AG09319 (cell line): ENCODE measurements at places on chromosomes 1 and 21.

DNA sequence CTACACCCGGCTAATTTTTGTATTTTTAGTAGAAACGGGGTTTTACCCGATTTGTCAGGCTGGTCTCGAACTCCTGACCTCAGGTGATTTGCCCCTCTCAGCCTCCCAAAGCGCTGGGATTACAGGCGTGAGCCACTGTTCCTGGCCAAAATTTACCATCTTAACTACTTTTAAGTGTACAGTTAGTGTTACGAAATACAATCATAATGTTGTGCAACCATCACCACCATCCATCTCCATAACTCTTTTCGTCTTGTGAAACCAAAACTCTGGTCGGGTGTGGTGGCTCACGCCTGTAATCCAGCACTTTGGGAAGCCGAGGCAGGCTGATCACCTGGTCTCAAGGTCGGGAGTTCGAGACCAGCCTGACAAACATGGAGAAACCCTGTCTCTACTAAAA lies 14.1 kb upstream of the ZBTB40 start:
- no peak for DNase-seq

GRCh38 chr21:22120616-22121266 lies 1122.5 kb downstream of the NCAM2 start:
- no peak for DNase-seq

DNA sequence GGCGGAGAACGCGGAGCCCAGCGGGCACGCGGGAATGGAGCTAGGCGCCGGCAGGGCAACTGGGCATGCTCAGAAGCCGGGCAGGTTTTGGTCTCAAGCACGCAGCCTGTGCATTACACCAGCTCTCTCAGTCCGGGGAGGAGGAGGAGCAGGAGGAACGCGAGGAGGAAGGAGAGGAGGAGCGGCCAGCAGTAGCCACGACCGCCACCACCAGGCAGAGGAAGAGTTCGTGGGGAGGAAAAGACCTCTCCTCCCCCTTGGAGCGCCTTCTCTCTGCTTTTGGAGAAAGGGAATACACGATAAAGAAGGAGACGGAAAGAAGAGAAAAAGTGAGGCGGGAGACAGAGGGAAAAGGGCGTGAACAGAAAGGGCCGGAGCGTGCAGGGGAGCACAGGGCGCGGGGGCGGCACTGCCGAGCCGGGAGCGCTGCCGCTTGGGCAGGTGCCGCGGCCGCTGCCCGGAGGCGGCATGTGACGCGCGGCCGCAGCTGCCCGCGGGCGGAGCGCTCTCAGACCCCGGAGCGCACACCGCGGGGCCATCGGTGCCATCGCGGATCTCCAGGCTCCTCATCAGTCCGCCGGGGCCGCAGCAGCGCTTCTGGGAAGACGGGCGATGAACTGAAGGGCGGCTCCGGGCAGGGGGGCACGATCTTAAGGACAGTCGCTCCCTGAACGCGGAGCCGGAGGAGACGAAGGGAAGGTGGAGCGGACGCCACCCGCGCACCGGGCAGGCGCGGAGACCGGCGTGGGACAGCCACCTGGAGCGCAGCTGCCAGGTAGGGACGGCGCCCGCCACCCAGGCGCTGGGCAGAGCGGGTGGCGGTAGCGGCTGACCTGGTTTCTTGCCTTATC lies at the start of gene CHRM3:
CHRM3 (plus strand) TSS at position 116 of the 851 bp plus-strand sequence. CDS start 520,884 bp downstream, outside the sequence.
- DNase-seq, result no peak

DNA sequence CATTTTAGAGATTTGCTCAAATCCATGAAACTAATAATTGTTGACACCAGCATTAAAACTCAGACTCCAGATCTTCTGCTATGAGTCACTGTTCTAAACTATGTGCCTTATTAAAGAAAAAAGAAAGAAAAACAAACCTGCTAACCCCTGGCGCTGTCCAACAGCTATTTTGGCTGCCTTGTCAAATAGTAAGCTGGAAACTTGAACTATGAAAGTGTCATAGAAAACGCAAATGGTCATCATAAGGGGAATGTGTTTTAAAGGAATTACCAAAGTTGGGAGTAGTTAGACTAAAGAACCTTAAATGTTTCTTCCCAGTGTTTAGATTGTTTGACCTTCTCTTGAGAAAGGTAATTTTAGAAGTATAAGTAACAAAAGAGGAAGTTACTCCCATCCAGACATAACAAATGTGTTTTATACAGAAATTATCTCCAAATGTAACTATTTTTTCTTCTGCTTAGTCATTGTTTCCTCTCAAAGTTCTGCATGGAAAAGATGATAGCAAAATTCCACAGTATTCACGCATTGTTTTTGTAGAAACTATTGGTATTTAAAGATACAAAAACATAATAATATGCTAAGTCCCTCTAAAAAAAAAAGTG lies 272.4 kb downstream of the TPR start:
- peak; percentile 71 for DNase-seq

- DNase-seq, result no peak
Measured at GRCh38 chr1:24322470-24323177, 3.5 kb downstream of the GRHL3 start.

DNA sequence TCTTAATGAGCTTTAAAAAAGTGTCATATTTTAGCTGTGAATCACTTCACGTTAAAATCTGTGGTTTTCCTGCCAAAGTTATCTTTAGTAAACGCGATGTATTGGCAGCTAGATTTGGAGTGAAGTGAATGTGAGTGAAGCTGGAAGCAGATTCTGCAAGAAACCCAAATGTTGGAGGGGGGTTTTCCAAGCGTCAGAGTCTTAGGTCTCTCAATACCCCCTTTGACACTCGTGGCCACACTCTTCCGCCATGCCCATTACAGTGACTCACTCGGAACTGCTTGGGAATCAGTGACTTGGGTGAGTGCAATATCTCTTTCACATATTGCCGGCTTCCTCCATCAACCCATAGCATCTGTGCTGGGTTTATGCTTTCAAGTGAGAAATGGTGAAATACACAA lies 17.5 kb downstream of the B3GALT5 start:
- no peak for DNase-seq

- DNase-seq, result no peak
Measured at GRCh38 chr1:206833801-206834200, 31.6 kb upstream of the IL20 start.

DNA sequence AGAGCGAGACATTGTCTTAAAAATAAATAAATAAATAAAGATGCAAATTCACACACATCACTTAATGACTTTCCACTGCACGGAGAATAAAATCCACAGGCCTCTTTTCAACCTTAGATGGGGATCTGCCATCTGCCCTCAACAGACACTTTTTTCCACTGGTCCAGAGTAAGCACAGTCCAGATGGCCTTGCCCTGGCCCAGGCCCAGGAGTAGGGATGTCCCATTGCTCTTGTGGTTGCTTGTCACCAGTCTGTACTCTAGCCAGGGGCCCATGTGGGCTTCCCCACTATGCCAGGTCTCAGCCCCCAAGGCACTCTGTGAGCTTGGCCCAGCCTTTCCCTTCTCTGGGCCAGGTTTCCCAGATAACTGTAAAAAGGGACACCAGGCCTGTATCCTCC lies 17.4 kb downstream of the PLOD1 start:
- no peak for DNase-seq

GRCh38 chr1:186073697-186074096 lies 301.4 kb downstream of the TPR start:
- DNase-seq, result no peak

DNA sequence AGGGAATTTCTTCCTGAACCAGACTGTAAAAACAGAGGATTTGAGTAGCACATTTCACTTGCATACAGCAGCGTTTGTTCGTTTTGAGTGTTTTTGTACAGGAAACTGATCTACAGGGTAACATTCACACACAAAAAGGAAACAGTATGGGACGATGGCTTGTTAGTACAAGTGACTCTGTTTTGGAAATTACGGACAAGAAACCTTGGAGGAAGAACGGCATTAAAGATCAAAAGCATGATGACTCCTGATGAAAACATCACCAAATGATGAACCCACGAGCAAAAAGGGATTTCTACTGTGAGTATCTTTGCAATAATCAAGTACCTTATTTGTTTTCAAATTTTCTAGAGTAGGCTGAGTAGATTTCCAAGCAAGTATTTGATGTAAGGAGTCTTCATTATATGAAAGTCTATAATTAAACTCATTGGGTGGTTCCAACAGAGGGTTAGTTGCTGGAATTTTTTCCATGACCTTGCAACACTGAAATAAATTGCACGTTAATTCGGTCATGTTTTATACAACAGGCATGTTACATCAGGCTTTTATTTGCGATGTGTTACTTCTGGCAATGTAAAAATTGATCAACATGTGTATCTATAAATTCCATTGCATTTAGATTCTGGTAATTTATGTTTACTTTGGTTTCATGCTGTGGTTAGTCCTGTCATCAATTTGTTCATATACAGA lies 76.7 kb upstream of the KCNK2 start:
- DNase-seq, result no peak

DNA sequence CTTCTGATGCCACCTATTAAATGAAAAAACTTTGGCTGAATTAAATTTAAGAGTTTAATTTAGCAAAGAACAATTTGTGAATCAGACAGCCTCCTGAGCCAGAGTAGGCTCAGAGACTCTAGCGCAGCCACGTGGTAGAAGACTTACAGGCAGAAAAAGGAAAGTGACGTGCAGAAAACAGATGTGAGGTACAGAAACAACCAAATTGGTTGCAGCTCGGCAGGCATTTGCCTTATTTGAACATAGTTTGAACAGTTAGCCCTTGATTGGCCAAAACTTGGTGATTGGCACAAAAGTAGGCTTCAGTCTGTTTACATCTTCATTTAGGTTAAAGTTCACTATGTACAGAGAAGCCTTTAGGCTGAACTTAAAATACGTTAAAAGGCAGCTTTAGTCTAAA lies 22.9 kb downstream of the TCP10L start:
- peak; percentile 82 for DNase-seq

- DNase-seq, result no peak
Measured at GRCh38 chr1:58879464-58879863, 95.6 kb upstream of the JUN start.

DNA sequence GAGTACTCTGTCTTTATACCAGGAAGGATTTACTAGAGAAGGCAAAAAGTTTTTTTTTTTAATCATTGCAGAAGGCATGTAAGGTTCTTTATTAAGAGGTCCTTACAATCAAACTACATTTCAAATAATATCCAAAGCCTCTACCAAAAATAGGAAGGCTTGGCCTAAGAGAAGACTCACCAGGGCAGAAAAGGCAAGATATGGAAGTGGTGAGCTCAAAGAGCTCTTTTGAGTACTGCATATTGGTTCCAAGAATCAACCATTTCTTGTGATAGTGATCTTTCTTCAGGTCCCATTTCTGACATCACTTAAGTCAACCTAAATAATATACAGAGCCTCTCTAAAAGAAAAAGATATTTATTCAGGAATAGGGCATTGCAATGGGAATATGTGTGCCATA lies 153.2 kb downstream of the FASLG start:
- DNase-seq, result no peak
